Uterus (tissue), 4 donors: ENCODE measurements at places on chromosomes 2 and 18. TPM values are rescaled to one million over a fixed set of nuclear protein-coding genes. Genes with fewer than 3 reads are reported as not detected.

CAVIN2 gene
- total RNA-seq = 235 TPM

CTAGE1 gene
- not detected for total RNA-seq

HOXD3 gene
- total RNA-seq = 14.7 TPM

- H3K4me3 ChIP-seq = no peak overlapping the region
- DNase-seq = no peak
- H3K4me1 ChIP-seq = no peaks in the 10 kb centered on the region
- H3K27me3 ChIP-seq = no peaks in the 10 kb centered on the region
Measured at GRCh38 chr18:7388741-7389140, 157.9 kb downstream of the LRRC30 start.

GRCh38 chr2:217919781-217920351, 82.9 kb downstream of the TNS1 start:
- H3K4me3 ChIP-seq = peak overlapping the region; percentile 14
- no peaks in the 10 kb centered on the region for H3K36me3 ChIP-seq
- no peaks in the 10 kb centered on the region for H3K27me3 ChIP-seq
- H3K4me1 ChIP-seq = peaks cover 44% of the 10 kb centered on the region

DNA sequence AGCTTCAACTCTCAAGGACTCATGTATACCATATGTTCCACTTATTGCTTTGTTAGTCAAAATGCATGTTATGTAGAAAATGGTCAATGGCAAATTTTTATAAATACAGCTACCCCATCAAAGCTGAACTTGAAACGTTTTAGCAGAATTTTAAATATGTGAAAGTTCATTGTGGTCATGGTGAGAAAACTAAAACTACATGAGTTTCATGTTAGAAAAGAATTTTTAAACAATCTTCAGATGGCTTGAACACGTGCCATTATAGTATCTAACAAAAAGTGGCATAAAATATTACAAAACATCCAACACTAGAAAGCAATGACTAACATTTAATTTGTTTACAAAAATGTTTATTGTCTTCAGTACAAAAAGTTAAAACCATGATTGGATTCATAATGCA, 246.0 kb upstream of the KCNJ3 start:
- no peak for DNase-seq
- no peaks in the 10 kb centered on the region for H3K36me3 ChIP-seq
- H3K27me3 ChIP-seq = no peaks in the 10 kb centered on the region
- no peaks in the 10 kb centered on the region for H3K4me1 ChIP-seq
- H3K27ac ChIP-seq = no peak overlapping the region

GRCh38 chr2:110958346-110959119, 162.2 kb upstream of the BCL2L11 start:
- no peak for DNase-seq
- no peak overlapping the region for H3K27ac ChIP-seq
- no peaks in the 10 kb centered on the region for H3K36me3 ChIP-seq
- no peaks in the 10 kb centered on the region for H3K4me1 ChIP-seq
- no peaks in the 10 kb centered on the region for H3K27me3 ChIP-seq
- no peak overlapping the region for H3K4me3 ChIP-seq
